ENCODE measurements at places on chromosomes 6 and 20.

GRCh38 chr6:163148451-163149278 is 265.9 kb upstream of the QKI start:
- no peaks in the 10 kb centered on the region for H3K36me3 ChIP-seq
- no peak for ATAC-seq
- peaks cover 15% of the 10 kb centered on the region for H3K27me3 ChIP-seq
- H3K4me1 ChIP-seq, result no peaks in the 10 kb centered on the region
- no peak overlapping the region for H3K27ac ChIP-seq
- H3K4me3 ChIP-seq, result no peak overlapping the region

- ATAC-seq, result no peak
- peaks cover 35% of the 10 kb centered on the region for H3K36me3 ChIP-seq
- H3K4me1 ChIP-seq, result peaks cover 9% of the 10 kb centered on the region
- H3K27me3 ChIP-seq, result no peaks in the 10 kb centered on the region
- no peak overlapping the region for H3K27ac ChIP-seq
Measured at GRCh38 chr6:117590447-117590846, 11.9 kb downstream of the GOPC start.

DNA sequence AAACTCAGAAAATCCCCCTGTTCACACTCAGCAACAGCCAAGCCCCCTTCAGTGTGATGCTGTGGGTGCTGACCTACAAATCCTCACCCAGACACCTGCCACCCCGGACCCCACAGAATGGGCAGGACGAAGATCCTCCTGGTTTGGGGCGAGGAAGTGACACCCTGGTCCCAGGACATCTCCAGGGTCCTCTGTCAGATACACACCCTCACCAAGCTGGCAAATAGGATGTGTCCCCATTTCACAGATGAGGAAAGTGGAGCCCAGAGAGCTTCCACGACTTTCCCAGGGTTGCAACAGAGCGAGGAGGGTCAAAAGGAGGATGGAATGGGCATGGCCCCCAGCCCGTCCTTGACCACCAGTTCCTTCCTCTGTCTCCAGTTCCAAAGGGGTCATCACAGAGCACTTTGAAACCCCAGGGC is 92.0 kb upstream of the AFDN start:
- H3K4me1 ChIP-seq, result no peaks in the 10 kb centered on the region
- no peak overlapping the region for H3K4me3 ChIP-seq
- no peaks in the 10 kb centered on the region for H3K36me3 ChIP-seq
- no peak overlapping the region for H3K27ac ChIP-seq

DNA sequence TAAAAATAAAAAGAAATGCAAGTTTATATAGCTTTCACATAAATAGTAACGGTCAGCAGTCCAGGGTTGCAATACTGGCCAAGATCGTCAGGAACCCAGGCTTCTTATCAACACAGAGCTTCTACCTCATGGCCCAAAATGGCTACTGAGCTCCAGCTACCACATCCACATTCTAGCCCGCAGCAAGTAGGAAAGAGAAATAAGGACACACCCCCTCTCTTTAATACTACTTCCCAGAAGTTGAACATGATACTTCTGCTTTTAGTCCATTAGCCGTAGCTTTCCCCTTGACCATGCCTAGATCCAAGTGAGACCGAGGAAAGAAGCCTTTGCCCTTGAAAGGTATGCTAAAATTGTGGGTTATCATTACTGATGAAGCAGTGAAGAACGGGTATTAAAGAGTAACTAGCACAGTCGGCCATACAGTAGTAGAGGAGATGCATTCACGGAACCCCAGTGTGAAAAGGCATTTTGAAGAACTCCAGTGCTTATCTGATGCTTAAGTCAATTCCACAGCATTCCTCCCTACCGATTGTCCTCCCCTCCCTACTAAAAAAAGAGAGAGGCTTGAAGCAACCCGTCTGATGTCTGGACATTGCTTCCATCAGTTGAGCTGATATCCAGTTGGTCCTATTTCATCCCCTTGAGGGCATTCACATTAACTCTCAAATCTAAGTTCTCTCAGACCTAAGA is 226.9 kb upstream of the RREB1 start:
- H3K36me3 ChIP-seq, result no peaks in the 10 kb centered on the region
- no peak for ATAC-seq
- H3K27ac ChIP-seq, result no peak overlapping the region
- no peaks in the 10 kb centered on the region for H3K4me1 ChIP-seq
- no peak overlapping the region for H3K4me3 ChIP-seq
- H3K27me3 ChIP-seq, result peaks cover 9% of the 10 kb centered on the region

- no peak overlapping the region for H3K27ac ChIP-seq
- no peak for ATAC-seq
- peaks cover 29% of the 10 kb centered on the region for H3K36me3 ChIP-seq
- no peak overlapping the region for H3K4me3 ChIP-seq
Measured at GRCh38 chr20:7994809-7995208, 24.8 kb downstream of the TMX4 start.

DNA sequence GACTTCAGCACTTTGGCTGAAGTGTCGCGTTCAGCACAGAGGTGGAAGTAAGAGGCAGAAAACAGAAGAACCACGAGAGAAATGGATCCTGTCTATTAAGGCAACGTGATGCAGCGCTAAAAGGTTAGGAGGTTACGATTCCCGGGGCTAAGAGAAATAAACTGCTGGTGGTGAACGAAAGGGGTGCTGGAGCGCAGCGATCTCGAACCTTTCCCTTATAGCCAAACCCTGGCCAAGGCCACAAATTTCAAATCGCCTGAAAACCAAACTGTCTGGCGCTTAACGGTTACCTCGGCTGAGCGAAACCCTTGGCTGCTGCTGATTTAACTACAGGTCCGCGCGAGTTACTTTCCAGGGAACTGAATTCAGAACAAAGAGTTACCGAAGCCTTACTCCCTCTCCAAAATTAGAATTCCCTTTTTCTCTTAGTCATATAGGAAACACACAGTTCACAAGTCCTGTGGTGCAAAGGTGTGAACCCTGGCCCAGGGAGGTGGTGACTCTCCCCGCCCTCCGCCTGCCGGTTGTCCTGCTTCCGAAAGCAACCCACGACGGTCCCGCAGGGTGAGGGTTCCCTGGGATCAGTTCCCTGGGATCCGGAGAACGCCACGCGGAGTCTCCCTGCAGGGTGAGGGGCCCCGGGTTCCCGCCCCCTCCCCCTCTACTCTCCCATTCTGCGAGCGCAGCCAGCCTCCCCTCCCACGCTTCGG is 1.3 kb upstream of the SLC35D3 start:
- peaks cover 39% of the 10 kb centered on the region for H3K27me3 ChIP-seq
- no peak overlapping the region for H3K27ac ChIP-seq
- peak; percentile 58 for ATAC-seq
- H3K36me3 ChIP-seq, result peaks cover 7% of the 10 kb centered on the region
- H3K4me3 ChIP-seq, result peak overlapping the region; percentile 74
- peaks cover 9% of the 10 kb centered on the region for H3K4me1 ChIP-seq

DNA sequence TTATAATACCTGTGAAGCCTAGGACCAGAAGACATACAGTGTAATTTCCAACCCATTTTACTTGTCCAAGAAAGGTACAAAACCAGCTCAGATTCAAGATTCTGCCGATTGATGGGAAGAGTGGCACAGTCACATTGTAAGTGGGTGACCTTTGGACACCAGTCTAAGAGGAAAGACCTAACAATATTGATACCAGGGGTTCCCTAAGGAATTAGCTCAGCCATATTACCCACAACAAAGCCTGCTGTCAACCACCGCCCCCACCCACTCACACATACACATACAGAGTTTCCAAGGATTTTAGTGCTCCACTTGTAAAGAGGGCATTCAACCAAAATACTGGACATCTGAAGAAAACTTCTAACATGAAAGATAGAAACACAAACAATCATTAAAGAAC is 27.9 kb upstream of the TMEM181 start:
- no peak for ATAC-seq
- no peak overlapping the region for H3K4me3 ChIP-seq
- H3K27ac ChIP-seq, result no peak overlapping the region
- H3K4me1 ChIP-seq, result peaks cover 5% of the 10 kb centered on the region
- H3K27me3 ChIP-seq, result peaks cover 30% of the 10 kb centered on the region

DNA sequence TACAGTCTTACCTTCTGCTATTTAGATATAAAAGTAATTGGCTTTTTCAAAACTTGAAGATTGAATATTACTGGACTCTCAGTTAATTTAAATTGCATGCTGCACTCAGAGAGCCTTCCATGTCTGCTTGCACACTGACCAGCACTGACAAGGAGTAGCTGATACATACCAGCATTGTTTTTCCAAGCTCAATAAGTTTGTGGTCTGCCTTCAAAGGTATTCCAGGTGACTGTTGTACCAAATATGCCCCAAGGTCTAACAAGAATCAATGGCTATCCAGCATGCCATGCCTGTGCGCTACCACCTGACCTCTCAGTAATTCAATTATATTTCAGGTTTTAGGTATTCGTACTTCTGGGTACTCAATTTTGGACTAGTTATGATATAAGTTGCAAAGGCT is 30.0 kb downstream of the BEND6 start:
- peaks cover 39% of the 10 kb centered on the region for H3K27me3 ChIP-seq
- no peak overlapping the region for H3K4me3 ChIP-seq
- no peaks in the 10 kb centered on the region for H3K36me3 ChIP-seq
- ATAC-seq, result no peak
- no peaks in the 10 kb centered on the region for H3K4me1 ChIP-seq
- H3K27ac ChIP-seq, result no peak overlapping the region

- H3K4me3 ChIP-seq, result no peak overlapping the region
- no peaks in the 10 kb centered on the region for H3K27me3 ChIP-seq
- no peak for ATAC-seq
- H3K27ac ChIP-seq, result no peak overlapping the region
- H3K4me1 ChIP-seq, result no peaks in the 10 kb centered on the region
Measured at GRCh38 chr6:139858429-139858828, 484.0 kb upstream of the CITED2 start.

DNA sequence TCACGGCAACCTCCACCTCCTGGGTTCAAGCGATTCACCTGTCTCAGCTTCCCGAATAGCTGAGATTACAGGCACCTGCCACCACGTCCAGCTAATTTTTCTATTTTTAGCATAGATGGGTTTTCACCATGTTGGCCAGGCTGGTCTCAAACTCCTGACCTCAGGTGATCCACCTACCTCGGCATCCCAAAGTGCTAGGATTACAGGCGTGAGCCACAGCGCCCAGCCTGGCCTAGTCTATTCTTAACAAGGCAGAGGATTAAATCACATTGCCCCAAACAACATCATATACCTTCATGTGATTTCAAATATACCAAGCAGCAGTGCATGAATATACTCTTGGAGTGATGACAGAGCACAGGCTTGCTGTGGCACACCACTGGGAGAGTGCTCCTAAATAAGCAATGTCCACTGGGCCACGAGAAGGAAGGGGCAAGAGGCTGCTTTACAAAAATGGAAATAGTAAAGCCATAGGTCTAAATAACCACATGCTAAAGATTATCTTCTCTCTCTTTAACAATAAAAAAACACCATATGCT is 76.6 kb upstream of the TULP1 start:
- no peaks in the 10 kb centered on the region for H3K27me3 ChIP-seq
- ATAC-seq, result no peak

All from activated T-helper 17 cell treated with anti-CD3 and anti-CD28 coated beads, Interleukin-2, amount 50 U/mL, for 72 hours (primary cell).